AG04449 (cell line): ENCODE measurements at places on chromosomes 6 and 20.
A peak's percentile ranks its signal among the peaks of the same experiment; 100 is the strongest.

DNA sequence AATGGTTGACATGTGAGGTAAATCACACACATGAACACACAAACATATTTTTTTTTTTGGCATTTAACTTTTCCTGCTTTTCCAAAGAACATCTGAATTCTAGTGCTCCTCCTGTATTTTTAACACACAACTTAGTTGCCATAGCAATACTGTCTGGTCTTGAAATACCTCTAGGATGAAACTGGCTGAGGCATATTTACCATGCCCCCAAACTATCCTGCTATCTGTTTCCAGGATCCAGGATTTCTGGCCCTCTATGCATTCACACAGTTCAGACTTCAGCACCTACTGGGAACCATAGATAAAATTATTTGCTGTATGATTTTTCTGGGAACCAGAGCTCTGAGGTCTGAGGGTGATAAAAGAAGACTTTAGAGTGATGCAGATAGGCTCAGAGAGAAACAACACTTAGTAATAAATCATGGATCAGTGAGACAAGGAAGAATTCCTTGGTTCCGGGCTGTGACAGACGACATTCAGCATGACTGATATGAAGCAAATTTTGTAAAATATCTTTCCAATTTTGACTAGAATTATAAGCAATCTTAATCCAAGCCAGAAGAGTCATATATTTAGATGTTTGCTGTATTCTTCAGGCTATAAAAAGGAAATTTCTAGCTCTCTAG, 359.7 kb downstream of the BTBD9 start:
- no peak for DNase-seq

DNA sequence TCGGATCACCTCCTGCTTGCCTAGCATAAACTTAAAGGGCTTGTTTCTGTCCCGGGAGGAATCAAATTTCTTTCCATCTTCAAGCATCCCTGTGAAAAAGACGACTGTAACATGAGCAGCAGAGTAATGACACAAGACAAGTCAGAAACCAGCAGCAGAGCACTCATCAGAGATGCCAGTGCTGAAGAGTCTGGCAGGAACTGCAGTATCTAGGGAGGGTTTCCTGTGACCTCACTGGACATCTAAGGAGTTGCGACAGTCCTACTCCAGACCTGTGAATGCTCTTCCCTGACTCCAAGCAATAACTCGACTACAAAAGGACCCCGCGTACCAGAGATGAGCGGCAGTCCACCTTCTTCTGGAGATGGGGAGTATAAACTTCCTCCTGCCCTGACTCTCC, 17.3 kb downstream of the FKBP1A start:
- peak; percentile 45 for DNase-seq

DNA sequence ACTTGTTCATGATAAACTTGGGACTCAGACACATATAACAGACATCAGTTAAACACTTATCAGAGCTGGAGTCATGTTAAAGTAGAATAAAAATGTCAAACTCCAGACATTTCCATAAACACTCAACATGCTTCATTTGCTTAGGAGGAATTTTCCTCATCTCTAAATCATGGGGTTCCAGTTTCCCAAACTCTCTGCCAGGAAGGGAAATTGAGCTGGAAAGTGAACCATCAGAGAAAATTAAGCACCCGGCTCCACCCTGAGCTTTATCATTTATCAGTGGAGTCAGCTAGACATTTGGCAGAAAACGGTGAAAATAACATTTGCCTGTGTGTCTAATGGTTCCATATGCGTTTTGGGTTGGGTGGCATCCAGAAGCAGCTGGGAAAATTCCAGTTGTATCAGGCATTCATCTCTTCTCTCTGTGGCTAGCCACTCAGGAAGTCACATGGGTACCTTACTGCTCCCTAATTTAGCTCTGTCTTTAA, 25.3 kb upstream of the ZNFX1 start:
- no peak for DNase-seq

GRCh38 chr20:5687884-5688283, 62.3 kb upstream of the SHLD1 start:
- no peak for DNase-seq

- DNase-seq = no peak
These were observed 33.4 kb downstream of the SLC2A4RG start for GRCh38 chr20:63772781-63773518.
